ENCODE measurements at places on chromosomes 12 and 14.

- DNase-seq: peak; percentile 82
These were observed 668 bp downstream of the TRIP11 start for GRCh38 chr14:92039063-92039718.

DNA sequence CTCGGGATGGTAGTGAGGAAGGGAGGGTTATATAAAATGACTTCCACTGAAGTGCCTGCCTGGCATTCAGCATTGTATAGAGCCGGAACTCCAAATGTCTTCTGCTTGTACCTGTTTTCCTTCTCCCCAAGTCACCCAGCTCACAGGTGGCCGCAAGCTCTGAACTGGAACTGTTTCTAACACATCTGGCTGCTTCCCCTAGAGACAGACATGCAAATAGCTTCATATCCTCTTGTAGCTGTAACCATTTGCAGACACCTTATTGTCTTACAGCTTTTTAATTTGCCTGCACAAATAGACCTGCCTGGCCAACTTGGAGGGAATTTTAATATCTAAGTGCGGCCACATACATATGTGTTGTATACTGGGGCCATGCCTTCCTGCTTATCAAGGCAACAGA lies 126.0 kb downstream of the CHST11 start:
- DNase-seq: no peak

GRCh38 chr14:104437703-104438102 lies 141.9 kb upstream of the C14orf180 start:
- no peak for DNase-seq

DNA sequence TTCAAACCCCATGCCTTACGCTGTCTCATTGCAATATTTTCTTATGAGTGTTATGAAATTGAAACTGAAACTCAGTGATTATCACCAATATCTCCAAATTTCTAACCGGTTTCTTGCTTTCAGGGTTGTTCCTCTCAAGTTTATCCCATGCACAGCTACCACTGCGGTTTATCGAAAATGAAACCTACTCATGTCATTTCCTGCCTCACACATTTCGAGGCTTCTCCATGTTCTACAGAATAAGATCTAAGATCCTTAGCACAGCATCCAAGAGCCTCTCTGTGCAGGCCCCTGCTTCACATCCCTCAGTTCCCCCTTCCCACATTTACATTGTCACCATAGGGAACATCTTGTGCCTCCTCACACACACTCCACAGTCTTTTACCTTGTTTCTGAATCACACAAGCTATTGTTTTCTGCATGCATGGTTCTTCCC lies 45.5 kb upstream of the FAR2 start:
- no peak for DNase-seq

DNA sequence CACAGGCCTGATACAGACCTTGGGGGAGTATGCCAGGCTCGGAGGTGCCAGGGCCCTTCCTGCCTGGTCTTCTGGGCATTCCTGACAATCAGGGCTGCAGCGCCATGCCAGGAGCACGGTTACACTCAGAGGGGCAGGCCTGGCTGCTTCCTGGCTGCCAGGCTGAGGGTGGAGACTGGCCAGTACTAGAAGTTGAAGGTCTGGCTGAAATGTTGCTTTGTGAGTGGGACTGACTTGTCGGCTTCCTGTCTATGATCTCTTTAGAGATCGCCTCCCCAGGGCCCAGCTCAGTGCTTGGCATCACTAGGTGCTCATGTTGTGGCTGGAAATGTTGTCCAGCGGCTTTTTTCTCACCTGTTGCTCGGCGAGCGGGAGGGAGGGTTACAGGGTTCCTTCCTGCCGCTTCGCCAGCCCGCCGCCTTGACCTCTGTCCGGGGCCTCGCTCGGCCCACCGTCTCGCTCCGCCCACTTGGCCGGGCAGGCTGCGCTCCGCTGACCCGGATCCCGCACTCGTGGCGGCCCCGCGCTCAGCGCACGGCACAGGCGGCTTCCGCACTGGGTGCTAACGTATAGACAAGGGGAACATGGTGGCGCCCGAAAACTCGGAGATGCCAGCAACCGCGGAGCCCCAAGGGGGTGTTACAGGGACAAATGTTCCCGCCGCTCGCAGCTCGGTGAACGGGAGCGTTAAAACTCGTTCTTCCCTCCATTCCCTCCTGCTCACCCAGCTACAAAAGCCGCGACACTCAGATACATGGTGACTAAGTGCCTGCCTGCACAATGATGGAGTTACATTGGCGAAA lies 32.6 kb downstream of the PAPLN start:
- peak; percentile 51 for DNase-seq
